ENCODE measurements at places on chromosomes 16 and 17.

DNA sequence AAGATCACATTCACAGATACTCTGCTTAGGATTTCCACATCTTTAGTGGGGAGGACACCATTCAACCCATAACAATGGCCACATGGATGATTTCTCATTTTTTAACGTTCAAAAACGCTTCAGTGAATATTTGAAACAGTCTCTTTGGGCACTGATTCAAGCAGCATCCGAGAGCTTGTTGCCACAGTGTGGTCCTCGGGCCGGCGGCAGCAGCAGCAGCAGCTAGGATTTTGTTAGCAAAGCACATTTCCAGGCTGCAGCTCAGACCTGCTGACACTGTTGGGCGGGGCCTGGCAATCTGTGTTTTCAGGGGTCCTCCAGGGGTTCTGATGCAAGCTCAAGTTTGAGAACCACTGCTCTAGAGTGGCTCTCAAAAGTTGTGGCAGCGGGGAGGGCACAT is 27.9 kb upstream of the CMIP start:
- no peak for DNase-seq

DNA sequence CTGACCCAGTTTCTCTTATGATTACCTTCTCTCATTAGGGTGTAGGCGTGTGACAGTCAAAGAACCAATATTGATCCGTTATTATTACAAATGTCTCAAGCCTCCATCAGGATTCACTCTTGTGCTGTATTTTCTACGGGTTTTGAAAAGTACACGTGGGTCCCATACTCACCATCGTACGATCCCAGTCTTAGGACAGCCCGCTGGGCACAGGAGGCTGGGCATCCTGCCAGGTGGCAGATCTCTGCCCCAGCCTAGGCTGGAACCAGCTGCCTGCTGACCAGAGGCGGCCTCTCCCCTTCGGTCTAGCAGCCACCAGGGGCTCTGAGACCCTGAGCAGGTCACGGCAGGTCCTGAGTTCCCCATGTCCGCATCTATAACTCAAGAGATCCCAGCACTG is 2.0 kb upstream of the METRNL start:
- DNase-seq: no peak

- DNase-seq: no peak
Observed at GRCh38 chr17:32396343-32396742, 46.4 kb downstream of the ZNF207 start.

- no peak for DNase-seq
Observed at GRCh38 chr17:19287651-19288050, 50.5 kb downstream of the EPN2 start.

- no peak for DNase-seq
Observed at GRCh38 chr17:4485676-4486646, 12.7 kb upstream of the SPNS2 start.

DNA sequence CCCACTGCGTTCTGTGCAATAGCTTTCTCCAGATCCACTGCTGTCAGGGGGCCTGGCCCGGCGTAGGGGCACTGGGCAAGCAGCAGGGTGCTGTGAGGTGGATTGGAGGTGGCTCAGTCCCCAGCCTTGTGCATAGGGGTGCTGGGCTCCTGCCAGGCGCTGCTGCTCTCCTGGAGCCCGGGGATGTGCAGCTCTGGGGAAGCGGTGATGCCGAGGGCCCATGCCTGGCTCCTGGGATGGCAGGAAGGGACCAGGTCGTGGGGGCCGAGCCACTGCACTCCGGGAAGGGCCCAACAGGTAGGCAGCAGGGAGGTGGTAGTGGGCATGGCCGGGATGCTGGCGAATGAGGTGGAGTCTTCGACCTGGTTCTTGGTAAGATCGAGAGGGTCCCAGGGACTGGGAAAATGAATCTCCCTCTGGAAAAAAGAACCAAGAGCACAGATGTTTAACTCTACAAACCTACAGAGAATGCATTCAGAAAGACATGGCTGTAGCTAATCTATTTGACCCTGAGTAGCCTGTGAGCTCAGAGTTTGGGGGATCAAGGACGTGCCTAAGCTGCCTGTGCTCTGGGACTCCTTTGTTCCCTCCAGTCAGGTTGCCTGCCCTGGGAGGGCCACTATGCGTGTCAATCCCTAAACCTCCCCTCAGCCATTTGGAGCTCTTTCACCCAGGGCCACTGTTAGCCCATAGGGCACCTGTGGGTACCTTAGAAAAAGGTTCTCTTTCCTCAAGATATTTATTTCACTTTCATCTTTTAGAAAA is 6.6 kb upstream of the SUPT4H1 start:
- no peak for DNase-seq

- DNase-seq: no peak
Observed at GRCh38 chr17:67386965-67387551, 10.0 kb downstream of the PITPNC1 start.

DNA sequence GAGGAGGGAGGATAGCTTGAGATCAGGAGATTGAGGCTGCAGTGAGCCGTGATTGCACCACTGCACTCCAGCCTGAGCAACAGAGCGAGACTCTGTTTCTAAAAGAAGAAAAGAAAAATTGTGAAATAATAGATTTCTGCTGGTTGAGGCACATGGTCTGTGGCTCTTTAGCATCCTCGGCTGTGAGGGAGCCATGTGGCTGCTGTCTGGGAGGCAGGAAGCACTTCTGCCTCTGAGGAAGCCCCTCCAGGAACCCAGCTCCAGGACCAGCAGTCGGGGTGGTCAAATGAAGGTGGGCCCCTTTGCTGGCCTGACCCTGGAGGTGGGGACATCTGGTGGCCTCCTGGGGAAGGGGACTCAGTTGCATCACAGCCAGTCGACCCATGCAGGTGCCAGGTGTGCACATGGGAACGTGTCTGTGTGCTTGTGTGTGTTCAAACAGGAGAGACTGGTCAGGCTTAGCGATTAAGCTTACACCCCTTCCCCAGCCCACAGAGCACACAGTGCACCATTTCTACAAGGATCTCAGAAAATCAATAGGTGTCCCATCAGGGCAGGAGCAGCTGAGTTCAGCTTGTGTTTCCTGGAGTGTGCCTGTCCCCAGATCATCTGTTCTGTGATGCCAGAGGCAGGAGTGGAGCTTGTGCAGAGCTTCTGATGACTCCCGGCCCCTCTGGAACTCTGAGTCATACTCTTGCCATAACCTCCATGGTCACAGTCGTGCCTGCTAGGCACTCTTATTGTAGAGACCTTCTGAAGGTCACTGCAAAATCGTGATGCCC is 24.3 kb upstream of the MGAT5B start:
- no peak for DNase-seq

GRCh38 chr16:13377143-13377542 is 475.7 kb downstream of the SHISA9 start:
- DNase-seq: no peak

DNA sequence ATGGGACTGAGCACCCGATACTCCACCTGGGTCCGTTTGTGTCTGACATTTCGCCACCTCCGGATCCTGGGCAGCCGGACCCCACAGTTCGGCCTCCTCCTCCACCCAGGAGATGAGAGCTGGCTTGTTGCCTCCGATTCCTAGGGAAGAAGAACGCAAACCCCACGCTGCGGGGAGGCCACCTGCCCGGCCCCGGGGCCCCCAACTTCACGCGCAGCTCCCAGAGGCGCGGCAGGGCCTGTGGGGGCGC is 542 bp downstream of the ZNF764 start:
- no peak for DNase-seq

DNA sequence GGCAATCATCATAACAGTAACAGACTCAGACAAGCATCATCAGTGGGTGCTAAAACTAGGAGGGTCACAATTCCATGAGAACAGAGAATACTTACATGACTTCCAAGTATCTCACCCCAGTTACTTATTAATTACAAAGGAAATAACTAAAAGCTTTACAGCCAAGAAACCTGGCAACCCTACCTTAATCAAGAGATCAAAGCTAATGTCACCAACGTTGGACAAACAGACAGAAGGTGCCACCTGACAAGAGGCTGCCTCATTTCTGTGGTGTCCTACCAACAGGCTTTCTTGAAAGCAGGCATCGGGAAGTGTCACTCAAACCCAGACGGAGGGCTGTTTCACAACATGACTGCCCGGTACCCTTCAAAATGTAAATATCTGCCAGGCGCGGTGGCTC is 84.6 kb downstream of the RMI2 start:
- no peak for DNase-seq

DNA sequence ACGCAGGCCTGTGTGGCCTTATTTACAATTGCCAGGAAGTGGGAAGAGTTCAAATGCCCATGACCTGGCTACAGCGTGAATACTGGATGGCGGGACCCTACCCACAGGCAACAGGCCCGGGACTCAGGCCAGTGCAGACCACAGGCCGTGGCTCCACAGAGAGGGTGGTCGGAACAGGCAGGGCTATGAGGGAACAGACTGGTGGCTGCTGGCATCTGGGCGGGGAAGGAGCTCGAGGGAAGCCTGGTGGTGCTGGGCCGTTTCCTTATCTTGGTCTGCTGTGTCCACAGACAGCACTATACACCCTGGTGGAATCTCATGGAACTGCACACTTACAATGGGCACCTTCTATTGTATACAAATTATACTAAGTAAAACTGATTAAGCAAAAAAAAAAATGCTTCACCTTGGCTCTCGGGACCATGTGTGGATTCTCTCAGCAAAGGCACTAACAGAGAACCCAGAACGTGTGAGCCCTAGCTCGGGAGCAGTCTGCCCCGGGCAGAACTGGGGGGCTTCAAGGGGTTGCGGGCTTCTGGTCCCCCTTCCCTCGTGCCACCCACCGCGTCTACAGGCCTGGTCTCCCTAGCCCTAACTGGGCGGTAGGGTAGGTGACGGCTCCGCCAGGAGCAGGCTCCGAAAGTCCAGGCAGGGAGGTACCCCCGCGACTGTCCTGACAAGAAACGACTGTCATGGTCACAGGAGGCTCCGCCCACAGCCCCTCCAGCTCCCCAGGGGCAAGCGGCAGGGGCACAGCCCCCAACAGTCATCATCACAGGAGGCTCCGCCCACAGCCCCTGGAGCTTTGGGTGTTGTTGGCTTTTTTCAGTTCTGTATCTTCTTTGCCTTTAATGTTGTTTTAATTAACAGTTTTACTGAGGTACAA is 21.8 kb downstream of the CEP131 start:
- DNase-seq: no peak

- DNase-seq: no peak
Observed at GRCh38 chr17:19237389-19238166, 412 bp downstream of the EPN2 start.

Measured in stimulated activated CD4-positive, alpha-beta T cell treated with anti-CD3 and anti-CD28 coated beads, TNF-alpha, amount 100 ng/mL, for 1 hour (primary cell).